ENCODE measurements at places on chromosomes 7 and 10.

DNA sequence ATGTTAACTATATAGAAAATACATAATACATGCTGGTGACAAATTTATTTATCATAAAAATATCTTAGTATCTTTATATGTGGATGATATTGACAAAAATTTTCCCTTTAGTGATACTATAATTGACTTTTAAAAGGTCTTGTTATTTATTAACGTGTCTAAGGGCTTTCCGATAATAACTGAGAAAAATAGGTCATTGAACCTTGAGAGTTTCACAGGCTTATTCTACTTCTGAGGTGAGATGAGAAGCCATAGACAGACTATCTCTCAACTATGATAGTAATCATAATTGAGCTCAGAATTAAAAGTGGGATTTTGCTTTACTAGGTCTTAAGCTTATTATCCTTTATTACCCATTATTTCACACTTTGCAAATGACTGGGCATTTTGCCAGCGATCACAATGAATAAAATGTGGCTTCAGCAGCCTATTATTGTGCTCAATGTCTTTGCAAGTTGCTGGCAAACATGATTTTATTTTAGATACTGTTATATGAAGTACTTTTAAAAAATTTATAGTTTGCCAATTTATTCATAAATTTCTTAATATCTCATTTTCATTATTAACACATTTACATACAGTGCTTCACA, 574.5 kb downstream of the ZWINT start:
- no peak for DNase-seq

DNA sequence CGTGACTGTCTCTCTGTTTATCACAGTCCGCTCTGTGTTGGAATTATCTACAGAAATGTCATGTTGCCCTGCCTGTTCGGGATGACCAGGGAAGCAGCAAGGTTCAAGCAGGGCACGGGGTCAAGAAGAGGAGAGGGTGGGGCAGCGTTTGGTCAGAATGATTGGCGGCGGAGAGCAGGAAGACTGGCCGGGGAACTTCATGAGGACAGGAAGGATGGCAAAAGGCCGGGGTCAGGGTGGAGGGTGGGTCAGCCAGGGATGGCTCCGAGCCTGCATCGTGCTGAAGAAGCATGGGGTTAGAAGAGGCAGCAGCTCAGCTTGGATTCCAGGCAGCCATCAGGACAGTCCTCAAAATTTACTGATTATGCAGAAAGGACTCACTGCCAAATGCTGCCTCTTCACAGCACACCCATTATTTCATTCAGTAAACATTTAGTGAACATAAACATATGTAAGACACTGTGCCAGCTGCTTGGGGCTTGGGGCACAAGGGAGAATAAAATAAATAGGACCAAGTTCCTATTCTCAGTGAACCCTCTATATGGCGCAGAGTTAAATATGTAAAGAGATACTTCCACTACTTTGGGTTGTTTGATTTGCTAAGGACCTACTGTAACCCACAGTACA, 42.8 kb downstream of the WNT2 start:
- no peak for DNase-seq

- no peak for DNase-seq
Observed at GRCh38 chr7:630111-630511, 96.4 kb upstream of the DNAAF5 start.

- no peak for DNase-seq
Observed at GRCh38 chr10:97427571-97428179, 1.7 kb downstream of the PGAM1 start.

GRCh38 chr10:103188853-103189252, 4.2 kb downstream of the NT5C2 start:
- DNase-seq, result no peak

DNA sequence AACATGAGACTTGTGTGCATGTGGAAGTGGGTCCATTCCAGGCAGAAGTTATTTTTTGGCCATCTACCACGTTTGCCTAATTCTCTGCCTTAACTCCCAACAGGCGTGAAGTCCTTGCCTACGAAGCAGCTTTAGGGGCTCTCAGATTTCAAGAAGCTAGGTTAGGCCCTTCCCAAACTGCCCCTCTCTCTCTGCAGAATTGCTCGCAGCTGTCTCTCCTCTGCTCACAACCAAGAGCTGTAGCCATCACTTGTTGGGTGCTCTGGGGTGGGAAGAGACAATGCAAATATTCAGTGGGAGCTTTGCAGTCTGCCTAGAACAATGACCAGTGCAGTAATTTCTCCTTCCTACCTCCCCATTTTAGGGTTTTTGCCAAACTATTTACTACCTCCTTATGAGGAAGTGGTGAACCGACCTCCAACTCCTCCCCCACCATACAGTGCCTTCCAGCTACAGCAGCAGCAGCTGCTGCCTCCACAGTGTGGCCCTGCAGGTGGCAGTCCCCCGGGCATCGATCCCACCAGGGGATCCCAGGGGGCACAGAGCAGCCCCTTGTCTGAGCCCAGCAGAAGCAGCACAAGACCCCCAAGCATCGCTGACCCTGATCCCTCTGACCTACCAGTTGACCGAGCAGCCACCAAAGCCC, 24.9 kb downstream of the CYP17A1 start:
- DNase-seq, result no peak

Measured in activated CD4-positive, CD25-positive, alpha-beta regulatory T cell treated with anti-CD3 and anti-CD28 coated beads, Interleukin-2, amount 50 U/mL, for 16 hours (primary cell).